SW480 (cell line): ENCODE measurements at places on chromosomes 3 and 15.

GRCh38 chr3:194688946-194689345 lies 3.3 kb downstream of the FAM43A start:
- DNase-seq: no peak

DNA sequence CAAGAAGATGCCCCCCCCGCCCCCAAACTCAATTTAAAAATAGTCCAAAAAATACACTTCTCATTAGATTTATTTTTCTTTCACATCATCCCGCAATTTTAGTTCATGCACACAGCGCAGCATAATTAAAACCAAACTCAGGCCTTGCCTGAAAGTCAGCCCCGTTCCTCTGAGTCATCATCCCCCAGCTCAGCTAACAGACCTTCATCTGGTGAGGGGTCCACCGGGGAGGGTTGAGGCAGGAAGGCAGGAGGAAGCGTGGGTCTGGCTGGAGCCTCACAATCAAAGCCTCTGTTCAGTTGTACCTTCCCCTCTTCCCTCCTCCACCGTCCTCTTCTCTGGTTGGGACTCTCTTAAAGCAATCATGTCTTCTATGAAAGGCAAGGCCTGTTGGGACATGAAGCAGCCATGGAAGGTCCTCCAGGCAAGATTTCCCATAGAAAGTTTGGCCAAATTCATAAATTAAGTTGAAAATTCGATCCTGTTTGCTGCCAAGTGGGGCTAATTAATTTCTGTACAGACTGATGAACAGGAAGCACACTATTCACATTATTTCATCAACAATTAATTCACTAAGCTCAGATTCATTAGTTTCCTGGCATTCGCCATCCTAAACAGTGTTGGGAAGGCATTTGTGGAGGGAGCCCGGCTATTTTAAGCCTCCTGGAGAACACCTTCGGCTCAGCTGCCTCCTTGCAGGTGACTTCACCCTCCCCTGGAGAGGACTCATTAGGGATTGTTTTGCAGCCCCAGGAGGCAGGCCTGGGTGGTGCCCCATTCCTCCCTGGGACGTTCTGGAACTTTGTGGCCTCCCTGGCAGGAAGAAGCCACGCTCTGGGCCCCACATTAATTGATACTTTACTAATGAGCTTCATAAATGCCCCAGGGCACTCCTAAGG lies 72.3 kb upstream of the BNC1 start:
- no peak for DNase-seq

DNA sequence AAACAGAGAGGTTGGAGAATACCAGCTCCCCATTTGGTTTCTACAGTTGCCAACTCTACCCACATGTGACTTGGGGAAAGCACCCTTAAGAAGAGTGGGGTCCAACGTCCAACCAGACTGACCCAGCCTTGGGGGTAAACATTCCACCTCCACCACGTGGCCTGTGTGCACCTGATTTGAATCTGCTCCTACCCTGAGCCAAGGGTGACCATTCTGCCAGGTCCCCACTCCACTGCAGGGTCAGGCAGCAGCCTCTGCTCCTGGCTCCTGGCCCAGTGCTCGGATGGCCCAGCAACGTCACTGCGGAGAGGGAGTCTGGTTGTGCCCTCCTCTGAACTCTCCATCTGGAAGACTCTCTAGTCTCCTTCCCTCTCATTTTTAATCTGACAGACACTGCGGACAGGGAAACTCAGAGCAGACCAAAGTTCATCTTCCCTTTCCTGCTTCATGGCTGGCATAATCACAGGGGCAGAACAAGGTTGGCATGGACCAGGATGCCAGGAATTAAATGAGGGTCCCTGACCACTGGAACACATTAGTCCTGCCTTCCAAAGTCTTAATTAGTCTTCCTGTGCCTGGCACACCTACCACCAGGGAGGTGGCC lies 29.4 kb downstream of the FHIT start:
- no peak for DNase-seq

GRCh38 chr3:172511783-172512762 lies 11.2 kb downstream of the TNFSF10 start:
- no peak for DNase-seq

DNA sequence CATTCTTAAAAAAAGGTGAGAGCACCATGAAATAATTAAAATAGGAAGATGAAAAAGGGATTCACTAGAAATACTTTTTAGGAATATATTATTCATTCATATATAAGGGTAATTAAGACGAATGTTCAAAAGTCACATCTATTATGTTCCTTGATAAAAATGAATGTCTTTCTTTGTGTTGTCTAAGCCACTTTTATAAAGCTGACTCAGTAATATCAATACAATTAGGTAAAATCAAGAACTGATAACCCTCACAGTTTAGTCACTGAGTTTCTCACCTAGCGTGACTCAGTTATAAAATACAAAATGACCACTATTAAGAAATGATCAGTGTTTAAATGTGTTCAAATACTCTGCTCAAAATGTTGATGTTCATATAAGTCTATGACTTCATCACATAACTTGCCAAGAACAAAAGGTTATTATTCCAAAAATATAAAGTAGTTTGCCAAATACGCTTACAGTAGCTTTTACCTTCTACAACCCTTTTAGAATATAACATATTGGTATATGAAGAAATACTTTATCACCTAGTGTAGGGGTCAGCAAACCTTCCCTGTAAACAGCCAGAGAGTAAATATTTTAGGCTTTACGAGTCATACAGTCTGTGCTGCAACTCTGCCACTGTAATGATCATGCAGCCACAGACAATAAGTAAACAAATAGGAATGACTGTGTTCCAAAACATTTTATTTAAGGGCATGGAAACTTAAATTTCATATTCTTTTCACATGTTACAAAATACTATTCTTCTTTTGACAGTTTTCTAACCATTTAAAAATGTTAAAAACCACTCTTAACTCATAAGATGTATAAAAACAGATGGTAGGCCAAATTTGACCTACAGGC lies 369.8 kb downstream of the TBC1D5 start:
- DNase-seq: no peak

DNA sequence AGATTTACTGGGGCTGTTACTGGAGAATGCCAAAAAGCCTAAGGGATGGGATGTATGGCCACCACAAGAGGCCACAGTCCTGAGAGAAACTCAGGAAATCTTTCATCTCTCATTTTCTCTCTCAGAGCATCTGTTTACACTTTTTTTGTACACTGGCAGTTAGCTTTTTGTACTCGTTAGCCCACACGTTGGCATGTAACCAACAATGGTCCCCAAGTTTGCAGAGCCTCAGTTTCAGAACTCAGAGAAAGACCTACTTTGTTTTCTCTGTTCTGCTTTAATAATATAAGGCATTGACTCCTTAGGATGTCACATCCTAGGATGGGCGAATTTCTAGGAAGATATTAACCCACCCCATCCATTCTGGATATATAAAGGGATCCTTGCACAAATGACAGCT lies 183.5 kb downstream of the SUCNR1 start:
- DNase-seq: no peak

DNA sequence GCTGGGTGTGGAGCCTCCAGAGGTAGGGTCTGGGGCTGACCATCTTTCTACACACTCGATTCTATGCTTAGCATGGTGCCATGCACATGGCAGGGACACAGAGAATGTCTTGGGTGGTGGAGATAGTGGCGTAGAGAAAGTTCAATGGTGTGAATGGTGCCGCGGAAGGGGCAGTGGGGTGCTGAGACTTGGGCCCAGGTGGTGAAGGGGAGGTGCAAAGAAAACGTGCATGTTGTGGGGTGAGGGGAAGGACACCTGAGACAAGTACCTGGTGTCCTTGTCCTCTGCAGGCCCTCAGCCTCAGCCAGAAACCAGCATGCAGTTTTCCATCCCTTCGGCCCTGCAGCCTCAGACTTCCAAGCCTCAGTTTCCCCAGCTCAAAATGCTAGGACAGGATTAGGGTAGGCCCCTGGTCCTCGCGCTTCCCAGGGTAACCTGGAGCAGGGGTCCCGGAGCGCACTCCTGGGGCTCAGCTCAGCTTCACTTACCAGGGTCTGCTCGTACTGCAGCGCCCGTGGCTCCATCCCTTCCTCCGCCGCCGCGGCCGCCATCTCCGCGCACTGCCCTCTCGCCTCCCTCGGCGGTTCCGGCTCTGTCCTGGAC lies 375 bp downstream of the CLCN2 start:
- DNase-seq: no peak

- no peak for DNase-seq
Observed at GRCh38 chr15:82923744-82924143, 28.8 kb downstream of the HOMER2 start.

GRCh38 chr3:4284865-4285264 lies 18.3 kb upstream of the SETMAR start:
- no peak for DNase-seq

GRCh38 chr3:140176526-140176925 lies 241.5 kb downstream of the CLSTN2 start:
- DNase-seq: no peak

GRCh38 chr3:149010966-149011365 lies 19.6 kb downstream of the GYG1 start:
- no peak for DNase-seq

- no peak for DNase-seq
Observed at GRCh38 chr3:128590948-128591347, 59.7 kb downstream of the RPN1 start.

GRCh38 chr3:171282041-171282440 lies 178.2 kb downstream of the TNIK start:
- no peak for DNase-seq

DNA sequence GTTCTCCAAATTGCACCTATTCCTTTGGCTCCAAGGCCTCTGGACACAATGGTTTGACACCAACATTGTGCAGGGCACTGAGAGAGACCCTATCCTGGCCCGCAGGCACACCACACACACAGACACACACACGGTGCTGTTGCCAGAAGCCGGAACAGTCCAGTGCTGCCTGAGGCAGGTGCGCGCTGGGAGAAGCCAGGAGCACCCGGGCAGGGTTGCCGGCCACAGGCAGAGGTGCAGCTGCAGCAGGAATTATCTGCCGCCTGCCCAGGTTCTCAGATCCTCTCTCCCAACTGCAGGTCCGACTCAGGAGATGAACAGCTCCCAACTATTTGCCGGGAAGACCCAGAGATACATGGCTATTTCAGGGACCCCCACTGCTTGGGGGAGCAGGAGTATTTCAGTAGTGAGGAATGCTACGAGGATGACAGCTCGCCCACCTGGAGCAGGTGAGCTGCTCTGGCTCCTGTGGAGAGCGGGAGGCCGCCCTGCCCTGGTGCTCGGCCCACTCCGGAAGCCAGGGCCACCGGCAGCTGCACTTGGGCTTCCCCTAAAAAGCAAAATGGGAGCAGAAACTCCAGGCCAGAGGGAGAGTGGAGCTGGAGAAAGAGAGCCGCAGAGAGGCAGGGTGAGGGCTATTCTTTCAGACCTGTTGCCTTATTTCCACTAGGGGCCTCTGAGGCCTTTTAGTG lies 42.9 kb downstream of the CHDH start:
- DNase-seq: no peak

- DNase-seq: no peak
Observed at GRCh38 chr3:137163241-137163871, 205.6 kb downstream of the IL20RB start.

GRCh38 chr3:150227839-150228238 lies 180.3 kb upstream of the TSC22D2 start:
- peak; percentile 28 for DNase-seq

GRCh38 chr3:170868577-170869238 lies 1.3 kb downstream of the RPL22L1 start:
- no peak for DNase-seq

GRCh38 chr3:74592359-74592758 lies 22.1 kb downstream of the CNTN3 start:
- DNase-seq: no peak

GRCh38 chr3:38990621-38991020 lies 61.1 kb downstream of the SCN11A start:
- no peak for DNase-seq

- DNase-seq: no peak
Observed at GRCh38 chr3:46574243-46574646, 8.1 kb upstream of the LRRC2 start.

GRCh38 chr3:141071681-141072260 lies 20.6 kb downstream of the SPSB4 start:
- no peak for DNase-seq

- no peak for DNase-seq
Observed at GRCh38 chr3:146337991-146338390, 87.1 kb upstream of the PLSCR4 start.

- DNase-seq: no peak
Observed at GRCh38 chr15:48242015-48242414, 35.9 kb downstream of the SLC12A1 start.

DNA sequence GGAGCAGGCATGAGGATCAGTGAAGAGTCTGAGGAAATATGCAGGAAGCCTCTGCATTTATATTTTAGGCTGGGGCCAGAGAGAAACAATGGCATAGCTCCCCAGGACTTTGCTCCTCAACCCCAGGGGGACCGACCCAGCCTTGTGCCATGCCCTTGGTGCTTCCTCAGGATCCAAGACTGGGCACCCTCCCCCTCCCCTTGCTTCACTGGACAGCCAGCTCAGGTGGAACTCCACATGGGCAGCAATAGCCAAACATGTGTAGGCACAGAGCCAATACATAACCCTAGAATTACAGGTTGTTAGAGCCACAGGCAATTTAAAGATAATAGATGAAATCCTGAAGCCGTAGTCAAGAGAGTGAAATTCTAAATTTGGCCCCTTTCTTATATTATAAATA lies 73.0 kb upstream of the ETV5 start:
- DNase-seq: no peak

DNA sequence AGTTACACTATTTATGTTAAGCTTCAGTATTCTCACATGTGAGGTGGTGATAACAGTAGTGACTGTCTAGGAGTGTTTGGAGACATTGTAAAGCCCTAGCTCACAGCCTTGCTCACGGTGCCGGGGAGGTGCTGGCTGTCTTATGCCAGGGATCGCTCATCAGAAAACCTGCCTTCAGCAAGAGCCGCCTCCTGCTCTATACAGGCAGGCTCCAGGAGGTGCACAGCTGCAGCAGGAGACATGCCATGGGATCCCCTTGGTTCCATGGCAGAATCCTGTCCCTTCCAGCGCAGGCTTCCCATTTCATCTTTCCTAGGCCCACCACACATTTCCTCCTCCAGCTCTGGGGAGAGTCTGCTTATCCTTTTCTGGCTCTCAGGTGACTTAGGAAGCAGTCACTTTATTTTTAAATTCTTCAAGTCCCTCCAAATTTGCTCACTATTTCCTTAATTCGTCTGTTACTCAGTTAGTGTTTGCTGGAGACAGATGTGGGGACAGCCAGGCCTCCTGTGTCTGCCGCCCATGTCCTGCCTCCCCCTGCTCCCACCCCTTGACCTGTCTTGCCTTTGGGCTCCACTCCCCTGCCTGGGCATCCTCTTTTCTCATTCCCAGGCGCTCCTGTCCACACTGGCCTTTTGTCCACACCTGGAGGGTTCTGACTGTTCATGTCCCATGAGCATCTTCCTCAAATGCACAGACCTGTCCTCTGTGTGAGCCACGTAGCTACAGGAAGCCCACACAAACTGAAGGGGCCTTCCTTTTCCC lies 31.7 kb downstream of the SLCO2A1 start:
- no peak for DNase-seq

DNA sequence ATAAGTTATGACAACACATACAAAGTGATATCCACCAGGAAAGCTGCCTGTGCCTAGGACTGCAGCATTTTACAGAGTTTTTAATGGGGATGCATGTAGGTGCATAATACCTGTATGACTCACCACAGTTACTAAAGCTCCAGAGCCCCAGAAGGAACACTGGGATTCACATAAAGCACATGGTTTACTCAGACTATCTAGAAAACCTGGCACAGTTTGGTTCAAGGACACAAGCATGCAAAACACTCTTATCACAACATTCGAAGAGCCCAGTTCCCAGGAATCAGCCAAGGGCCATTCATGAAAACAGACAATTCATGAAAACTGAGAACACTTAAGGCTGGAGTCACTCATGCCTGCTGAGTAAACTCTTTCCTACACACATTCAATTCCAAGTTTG lies 261.0 kb downstream of the PYDC2 start:
- no peak for DNase-seq
